Right ventricle myocardium inferior (tissue), 1 donor: ENCODE measurements at places on chromosomes 11 and 22. TPM values are rescaled to one million over a fixed set of nuclear protein-coding genes. Genes with fewer than 3 reads are reported as not detected.
A peak's percentile ranks its signal among the peaks of the same experiment; 100 is the strongest.

Gene LMNTD2
- 0.14 TPM for total RNA-seq

Gene KCNJ4
- 16.0 TPM for total RNA-seq

Gene APOBEC3B
- total RNA-seq, result 0.78 TPM

Gene C22orf42
- not detected for total RNA-seq

Gene LRRC75B
- 6.5 TPM for total RNA-seq

Gene NADSYN1
- 22.1 TPM for total RNA-seq

Gene THY1
- 1.8 TPM for total RNA-seq

Gene TEX54
- not detected for total RNA-seq

Gene SHANK2
- 0.03 TPM for total RNA-seq

Gene FXYD2
- 2.7 TPM for total RNA-seq

DNA sequence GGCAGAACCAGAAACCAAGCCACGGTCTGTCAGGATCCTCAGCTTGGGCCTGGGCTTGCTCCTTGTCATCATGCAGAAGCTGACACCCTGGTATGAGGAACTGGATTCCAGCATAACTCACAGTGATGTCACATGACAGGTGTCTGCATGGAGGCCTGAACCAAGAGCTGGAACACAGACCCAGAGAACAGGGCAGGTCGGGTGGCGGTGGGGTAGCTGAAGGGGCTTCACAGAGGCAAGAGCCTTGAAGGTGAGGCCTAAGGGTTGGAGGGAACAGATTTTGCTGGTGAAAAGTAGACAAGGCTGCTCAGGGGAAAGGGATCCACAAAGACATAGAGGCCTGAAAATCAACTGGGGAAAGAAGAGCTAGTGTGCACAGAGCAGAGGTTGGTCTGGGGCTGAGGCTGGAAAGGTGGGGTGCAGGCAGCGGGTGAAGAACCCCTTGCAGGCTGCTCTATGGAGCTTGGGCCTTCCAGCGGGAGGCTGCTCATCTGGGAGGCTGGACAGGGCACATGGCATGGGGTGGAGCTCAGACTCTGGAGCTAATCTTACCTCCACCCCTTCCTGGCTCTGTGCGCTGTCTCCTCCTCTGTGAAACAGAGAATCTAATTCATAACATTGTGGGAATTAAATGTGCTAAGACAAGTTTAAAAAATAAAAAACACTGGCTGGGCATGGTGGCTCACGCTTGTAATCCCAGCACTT lies 18.4 kb upstream of the RPS3 start:
- DNase-seq, result no peak

DNA sequence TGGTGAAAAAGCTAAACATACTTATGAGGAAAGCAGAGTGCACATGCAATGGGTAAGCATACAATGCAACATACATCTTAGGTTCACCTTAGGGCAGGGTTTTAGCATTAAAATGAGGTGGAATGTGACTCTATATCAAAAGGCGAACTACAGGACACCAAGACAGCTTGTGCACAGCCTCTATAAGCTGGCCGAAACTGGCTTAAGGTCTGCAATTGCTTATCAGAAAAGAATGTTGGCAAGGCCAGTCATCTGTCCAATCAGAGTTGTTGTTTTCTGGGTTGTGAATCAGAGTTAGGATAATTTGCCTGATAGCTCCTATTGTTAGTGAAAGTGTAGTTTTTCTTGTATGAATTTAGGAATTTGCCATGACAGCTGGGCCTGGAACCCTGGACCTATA lies 76.5 kb downstream of the LRRC4C start:
- no peak for DNase-seq

- no peak for DNase-seq
Observed at GRCh38 chr11:15944460-15944859, 411.9 kb downstream of the SOX6 start.

GRCh38 chr11:77152846-77153245 lies 24.8 kb downstream of the MYO7A start:
- DNase-seq, result no peak

DNA sequence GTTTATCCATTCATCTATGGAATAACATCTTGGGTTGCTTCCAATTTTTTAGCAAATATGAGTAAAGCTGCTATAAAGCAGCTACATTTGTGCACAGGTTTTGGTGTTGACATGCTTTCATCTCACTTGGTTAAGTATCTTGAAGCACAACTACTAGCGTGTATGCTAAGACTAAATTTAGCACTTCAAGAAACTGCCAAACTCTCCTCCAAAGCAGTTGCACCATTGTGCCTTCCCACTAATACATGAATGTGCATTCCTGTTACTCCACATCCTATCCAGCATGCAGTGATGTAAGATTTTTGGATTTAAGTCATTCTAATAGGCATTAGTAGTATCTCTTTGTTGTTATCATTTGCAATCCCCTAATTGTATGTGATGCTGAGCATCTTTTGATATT lies 230.7 kb downstream of the KCNA4 start:
- DNase-seq, result no peak

- DNase-seq, result peak; percentile 52
Observed at GRCh38 chr11:69400771-69401590, 80.5 kb upstream of the LINC01488 start.

DNA sequence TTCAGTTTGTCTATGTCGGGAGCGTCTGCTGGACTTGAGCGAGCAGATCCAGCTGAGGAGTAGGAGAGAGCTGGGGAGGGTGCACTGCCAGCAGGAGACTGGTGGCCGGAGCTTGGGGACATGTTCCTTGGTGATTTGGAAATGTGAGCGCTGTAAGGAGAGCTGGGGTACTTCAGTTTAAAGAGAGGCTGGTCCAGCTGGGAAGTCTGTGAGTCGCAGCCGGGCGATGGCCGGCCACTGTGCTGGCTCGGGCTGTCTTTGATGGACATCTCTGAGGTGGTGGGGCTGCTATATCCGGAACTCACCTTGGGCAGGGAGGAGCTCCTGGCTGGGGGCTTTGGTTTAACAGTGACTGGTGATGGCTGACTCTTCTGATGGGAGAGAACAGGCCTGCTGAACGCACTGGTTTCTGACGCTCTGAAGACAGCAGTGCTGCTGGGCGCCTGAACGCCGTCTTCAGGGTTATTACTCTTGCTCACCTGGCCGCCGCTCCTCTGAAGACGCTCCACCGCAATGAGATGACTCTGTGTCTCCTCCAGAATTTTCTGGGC lies 63.6 kb upstream of the PITPNB start:
- no peak for DNase-seq

DNA sequence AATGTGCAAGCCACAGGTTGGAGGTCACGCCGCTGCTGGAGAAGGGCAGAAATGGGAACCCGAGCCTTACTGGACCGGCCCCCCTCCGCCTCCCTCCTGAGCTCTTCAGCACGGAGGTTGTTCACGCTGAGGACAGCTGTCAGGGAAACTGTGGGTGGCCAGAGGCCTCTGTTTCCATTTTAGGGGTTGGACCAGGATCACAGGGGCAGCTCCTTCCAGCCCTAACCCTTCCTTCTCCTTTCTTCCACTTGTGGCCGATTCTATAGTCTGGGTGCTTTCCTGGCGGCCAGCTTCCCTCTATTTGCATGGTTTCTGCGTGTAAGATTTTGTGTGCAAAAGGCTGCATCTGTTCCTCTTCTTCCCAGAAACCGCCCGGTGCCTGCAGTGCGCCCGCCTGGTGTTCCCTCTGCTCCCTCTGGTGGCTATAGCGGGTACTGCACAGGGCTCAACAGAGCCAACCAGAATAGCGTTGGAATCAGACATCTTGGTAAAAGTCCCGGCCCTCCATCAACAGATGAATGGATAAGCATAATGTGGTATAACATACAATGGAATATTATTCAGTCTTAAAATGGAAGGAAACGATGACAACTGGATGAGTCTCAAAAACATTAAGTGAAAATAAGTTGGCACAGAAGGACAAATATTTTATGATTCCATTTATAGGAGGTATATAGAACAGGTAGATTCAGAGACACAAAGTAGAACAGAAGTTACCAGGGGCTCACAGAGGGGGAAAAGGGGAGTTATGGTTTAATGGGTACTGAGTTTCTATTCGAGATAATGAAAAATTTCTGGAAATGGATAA lies 8.4 kb upstream of the SLC22A8 start:
- peak; percentile 92 for DNase-seq

- DNase-seq, result peak; percentile 60
Observed at GRCh38 chr22:20063271-20064139, 16.5 kb upstream of the DGCR8 start.

DNA sequence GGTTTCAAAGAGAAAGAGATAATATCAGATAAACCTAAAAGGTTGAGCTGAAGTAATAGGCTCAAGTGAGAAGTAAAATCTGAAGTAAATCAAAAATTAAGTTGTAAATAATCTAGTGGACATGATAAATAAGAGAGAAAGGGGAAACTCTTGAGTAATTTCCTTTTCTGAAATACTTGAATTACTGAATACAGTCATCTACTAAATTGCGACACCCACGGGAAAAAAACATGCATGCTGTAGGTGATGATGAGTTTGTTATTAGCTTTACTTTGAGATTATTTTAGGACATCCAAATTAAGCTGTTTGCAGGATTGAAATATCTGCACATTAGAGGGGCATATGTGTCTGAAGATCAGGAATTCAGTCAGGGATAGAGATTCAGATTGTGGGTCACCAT lies 50.0 kb upstream of the CARD18 start:
- DNase-seq, result no peak

DNA sequence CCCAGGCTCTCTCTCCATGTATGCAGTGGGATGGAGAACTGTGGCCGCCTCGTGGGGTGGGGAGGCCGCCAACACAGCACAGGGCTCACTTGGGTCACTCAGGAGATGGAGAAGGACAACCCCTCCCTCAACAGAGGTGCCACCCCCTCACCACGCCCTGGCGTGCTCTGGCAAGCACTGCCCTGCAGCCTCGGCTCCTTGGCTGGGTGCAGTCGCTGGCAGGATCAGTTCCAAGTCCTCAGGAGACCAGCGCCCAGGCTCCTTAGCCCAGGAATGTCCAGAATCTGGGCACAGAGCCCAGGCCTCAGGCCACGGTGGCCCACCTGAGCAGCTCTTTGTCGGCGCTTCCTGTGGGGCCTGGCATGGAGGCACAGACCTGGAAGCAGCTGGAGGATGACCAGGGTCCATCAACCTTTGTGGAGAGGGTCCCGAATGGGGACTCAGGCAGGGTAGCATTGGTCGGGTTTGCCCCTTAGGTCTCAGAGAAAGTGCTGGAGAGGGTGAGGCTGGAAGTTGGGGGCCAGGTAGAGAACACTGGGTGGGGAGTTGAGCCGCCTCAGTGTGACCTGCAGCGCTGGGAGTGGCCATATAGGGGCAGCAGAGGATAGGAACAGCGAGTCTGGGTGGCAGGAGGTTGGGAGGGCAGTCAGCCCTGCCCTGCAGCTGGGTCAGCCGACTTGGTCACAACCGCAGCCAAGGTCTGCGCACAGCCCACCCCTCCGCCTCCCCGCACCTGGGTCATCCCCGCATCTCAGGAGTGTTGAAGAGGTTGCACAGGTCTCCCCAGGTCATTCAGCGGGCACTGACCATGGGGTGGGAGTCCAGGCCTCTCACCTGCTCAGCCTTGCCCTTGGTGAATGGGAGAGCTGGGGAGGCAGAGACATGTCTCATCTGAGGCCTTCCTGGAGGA lies 8.2 kb downstream of the SUSD2 start:
- peak; percentile 83 for DNase-seq

- DNase-seq, result no peak
Observed at GRCh38 chr11:110471371-110471770, 41.6 kb downstream of the FDX1 start.

DNA sequence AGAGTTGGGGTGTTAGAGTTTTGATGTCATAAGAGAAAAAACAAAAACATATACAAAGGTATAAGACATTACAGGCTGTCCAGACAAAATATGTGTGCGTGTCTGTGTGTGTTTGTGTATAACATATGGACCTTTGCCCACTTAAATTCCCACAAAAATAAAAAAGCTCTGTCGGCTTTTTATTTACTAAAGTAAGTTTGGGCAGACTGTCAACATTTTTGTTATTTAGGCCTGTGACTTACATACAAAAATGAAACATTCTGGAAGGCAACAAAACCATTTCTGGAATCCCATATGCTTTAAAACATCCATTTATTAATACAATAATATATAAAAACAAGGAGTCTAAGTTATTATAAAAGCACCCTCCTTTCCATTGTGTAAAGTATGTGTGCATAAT lies 960.1 kb upstream of the FAT3 start:
- no peak for DNase-seq

DNA sequence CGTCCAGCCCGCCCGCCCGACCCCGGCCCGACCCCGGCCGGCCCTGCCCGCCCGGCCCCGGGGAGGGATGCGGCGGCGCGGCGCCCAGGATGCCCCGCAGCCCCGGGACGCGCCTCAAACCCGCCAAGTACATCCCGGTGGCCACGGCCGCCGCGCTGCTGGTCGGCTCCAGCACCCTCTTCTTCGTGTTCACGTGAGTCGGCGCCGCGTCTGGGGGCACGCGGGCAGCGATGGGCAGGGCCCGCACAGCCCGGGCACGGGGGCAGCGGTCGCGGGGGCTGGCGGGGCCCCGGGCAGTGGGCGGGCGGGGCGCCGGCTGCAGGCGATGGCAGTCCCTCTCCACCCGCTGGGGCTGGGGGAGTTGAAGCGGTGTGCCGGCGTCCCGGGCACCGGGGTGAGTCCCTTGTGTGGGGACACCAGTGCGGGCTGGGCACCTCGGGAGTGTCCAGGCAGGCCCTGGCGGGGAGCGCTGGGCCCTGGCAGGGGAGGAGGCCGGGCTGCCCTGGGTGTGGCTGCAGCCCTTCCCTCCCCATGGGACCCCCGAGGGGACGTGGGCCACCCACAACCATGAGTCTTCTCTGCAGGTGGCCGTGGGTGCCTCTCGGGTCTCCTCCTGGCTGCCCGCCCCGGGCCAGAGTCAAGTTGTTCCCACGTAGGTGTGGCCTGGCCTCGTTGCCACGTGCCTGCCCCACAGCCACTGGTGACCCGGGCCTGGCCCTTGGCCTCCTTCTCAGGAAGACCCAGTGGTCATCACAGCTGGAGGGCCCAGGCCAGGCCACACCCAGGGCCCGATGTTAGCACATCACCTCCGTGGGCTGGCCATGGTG lies 468 bp downstream of the ZDHHC8 start:
- peak; percentile 84 for DNase-seq

- DNase-seq, result no peak
Observed at GRCh38 chr11:107017104-107017432, 1.2 kb downstream of the GUCY1A2 start.

GRCh38 chr22:46961591-46962295 lies 199.3 kb downstream of the TBC1D22A start:
- DNase-seq, result peak; percentile 41

DNA sequence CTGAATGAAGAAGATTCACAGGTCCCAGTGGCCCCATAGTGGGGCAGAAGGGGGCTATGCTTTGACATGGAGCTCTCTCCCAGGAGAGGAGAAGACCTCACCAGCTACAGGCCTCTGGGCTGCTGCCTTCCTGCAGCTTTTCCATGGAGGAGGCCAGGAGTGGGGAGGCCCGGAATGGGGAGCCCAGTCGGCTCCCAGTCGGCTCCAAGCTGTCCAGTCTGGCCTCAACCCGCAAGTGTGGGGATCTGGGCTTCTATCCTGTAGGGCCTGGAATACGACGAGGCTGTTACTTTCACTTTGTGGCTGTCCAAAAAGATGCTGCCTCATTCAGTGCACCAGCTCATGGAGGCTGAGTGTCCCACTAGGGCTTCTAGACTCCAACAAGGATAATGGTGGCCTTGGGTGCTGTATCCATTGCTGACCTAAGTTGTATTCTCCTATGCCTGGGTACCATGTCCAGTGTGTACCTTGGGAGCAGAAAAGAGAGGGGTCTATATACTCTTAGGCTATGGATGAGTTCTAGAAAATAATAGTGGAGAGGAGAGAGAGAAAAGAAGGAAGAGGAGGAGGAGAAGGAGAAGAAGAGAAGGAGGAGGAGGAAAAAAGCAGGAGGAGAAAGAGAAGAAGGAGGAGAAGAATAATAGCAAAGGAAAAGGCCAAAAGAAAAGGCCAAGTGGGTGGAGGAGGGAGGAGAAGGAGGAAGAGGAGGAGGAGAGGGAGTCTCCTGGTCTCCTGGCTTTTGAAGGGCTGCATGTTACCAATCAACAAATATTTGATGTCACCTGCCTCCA lies 1.1 kb downstream of the MYO18B start:
- no peak for DNase-seq

GRCh38 chr11:94885581-94885980 lies 87.8 kb downstream of the CWC15 start:
- no peak for DNase-seq
